ENCODE measurements at places on chromosomes 4 and X.
A peak's percentile ranks its signal among the peaks of the same experiment; 100 is the strongest.

DNA sequence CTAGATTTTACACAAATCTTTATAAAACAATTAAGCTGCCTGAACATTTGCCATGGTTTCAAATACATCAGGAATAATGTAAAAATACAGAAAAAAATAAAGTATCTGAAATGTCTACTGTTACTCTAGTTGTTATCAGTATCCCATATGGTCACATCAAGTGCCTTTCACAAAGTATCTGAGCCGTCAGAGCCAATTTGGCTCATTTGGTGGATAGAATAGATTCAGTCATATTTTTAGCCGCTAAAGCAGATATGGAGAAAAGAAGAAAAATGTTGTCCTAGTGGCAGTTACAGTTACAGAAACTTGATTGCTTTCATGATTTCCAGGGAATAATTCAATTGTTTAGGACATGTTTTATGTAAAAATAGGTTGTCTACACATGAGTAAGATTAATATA lies 641.1 kb downstream of the RAPGEF2 start:
- no peak for DNase-seq

- DNase-seq: no peak
These were observed 49.5 kb upstream of the GABRQ start for GRCh38 chrX:152588206-152588605.

DNA sequence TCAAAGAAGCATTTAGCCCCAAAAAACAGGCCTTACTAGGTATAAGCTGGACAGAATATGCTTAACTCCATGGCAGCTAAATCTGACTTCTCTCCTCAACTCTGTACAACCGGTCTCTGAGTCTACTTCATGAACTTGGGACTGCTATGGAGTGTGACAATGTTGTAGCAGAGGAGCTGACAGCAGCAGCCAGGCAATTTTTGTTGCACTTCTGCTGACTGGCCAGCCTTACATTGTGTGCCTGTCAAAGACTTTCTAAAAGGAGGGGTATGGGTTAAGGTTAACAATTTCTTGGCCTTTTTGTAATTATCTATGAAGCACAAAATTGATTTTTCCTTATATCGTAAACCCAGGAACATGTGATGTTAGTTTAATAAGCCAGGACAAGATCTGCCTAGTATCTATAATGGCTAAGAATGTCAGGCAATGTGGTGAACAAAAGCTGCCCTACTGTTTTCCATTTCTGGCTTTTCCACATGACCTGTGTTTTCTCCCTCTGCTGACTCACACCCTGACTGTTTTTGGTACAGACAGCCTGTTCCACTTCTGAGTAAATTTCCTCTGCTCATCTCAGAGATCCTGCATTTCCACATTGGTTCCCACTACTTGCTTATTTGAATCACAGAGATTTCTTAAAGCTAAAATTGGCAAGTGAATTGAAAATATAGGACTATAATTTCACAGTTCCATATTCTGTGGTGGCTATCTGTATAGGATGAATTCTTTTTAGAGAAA lies 9.3 kb downstream of the NOX1 start:
- DNase-seq: peak; percentile 1

- DNase-seq: no peak
These were observed 16.3 kb downstream of the MAN2B2 start for GRCh38 chr4:6591313-6591712.

DNA sequence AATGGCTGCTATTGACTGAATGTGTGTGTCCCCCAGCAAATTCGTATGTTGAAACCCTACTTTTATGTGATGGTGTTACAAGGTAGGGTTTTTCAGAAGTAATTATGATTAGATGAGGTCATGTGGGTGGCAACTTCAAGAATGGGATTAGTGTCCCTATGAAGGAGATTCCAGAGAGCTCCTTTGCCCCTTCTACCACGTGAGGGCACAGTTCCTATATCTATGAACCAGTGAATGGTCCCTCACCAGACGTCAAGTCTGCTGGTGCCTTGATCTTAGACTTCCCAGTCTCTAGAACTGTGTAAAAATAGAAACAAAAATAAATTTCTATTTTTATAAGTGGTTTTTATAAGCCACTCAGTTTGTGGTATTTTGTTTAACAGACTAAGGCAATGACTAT lies 1137.6 kb upstream of the IGFBP7 start:
- no peak for DNase-seq

DNA sequence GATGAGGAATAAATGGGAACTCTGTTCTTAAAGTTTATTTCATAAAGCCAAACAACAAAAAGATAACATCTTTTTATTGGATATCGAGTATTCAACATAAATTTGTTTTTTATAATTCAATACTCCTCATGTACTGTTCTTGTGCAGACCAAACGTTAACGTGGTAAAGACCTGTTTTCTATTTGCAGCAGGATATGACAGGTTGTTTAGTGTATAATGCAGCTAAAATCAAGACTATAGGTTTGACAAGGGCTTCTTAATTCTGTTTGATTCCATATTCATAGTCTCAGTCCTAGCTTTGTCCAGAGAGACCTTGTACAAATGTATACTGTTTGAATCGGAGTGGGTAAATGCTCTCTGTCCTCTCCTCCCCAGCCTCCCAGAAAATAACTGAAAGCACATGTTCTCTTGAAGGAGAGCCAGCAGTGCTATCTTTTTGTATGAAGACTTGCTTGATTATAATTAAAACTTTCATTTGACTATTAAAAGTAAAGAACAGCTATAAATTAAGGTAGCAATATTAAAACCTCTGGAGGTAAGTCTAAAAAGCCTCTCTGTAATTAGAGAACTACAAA lies 17.7 kb downstream of the TMSB4X start:
- no peak for DNase-seq

GRCh38 chrX:40127052-40127451 lies 29.3 kb upstream of the BCOR start:
- DNase-seq: no peak

DNA sequence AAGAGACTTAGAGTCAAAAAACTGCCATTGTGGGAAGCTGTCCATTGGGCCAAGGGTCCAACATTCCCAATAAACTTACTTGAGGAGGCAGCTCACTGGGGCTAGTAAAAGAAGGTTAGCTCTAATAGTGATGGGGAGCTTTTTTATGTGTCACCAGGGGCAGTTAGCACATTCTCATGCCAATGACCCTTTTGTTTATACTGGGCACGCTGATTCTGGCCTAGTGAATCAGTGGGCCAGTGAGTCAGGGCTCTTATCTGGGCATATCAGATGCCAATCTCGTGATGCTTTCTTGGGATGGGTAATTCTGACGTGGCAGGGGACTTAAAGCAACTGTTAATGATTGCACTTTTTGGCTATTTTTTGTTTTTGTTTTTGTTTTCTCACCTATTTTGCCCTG lies 27.8 kb downstream of the TCEAL1 start:
- DNase-seq: no peak

DNA sequence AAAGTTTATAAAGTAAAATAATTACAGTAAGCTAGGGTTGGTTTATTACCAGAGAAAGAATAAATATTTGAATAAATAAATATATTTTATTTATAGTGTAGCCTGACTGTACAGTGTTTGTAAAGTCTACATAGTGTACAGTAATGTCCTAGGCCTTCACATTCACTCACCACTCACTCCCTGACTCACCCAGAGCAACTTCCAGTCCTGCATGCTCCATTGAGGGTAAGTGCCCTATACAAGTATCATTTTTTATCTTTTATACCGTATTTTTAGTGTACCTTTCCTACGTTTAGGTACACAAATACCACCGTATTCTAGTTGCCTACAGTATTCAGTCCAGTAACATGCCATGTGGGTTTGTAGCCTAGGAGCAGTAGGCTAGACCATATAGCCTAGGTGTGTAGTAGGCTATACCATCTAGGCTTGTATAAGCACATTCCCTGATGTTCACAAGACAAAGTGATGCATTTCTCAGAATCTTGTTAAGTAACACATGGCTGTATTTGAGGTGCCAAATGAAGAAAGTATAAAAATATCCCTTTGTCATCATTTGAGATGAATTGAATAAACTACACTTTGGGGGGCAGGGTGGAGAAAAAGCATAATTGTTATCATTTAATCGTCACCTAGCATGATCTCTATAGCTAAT lies 14.7 kb upstream of the KLHL8 start:
- no peak for DNase-seq

- no peak for DNase-seq
These were observed 44.9 kb downstream of the STAP1 start for GRCh38 chr4:67603310-67604028.

DNA sequence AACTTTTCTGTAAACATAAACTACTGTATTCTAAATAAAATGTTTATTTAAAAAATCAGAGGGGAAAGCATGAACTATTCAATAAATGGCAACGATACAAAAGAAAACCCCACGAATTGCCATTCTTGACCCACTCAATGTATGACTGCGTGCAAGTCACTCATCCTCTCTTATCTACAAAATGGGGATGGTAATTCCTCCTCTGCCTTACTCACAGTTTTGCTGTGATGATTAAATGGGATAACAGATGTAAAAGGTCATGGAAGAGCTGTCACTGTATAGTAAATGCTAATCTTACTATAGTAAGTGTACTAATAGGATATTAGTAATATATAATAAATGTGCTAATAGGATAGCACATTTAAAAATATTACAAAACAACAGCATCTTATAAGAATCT lies 173.4 kb downstream of the SCFD2 start:
- DNase-seq: no peak

DNA sequence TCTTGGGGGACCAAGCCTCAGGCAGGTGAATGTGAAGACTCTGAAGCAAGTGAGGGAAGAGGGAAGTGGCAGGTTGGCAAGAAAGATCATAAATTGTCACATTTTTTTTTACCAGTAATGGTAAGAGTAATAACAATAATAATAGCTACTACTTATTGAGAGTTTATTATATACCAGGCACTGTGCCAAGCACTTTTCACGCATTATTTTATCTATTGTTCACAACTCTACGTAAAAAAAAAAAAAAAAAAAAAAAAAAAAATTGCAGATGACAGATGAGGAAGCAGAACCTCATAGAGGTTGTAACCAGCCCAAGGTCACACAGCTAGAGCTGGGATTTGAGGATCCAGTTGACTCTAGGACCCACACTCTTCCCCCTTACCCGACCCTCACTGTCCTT lies 40.9 kb downstream of the TSC22D3 start:
- DNase-seq: no peak

DNA sequence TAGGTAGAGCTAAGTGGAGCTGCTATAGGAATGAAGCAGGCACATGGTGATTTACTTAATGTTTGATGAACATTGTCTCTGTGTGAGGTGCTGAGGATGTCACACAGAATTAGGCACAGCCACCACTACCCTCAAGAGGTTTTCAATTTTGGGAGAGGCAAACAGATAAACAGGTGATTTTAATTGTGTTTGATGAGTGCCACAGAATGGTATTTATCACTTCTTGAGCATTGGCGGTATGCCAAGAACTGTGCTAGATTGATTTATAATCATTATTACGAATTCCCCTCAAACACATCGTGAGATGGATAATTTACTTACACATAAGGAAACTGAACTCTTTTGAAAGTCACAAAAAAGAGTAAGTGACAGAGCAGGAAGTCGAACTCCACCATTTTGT lies 74.8 kb downstream of the FREM3 start:
- DNase-seq: no peak

- DNase-seq: no peak
These were observed 376.4 kb downstream of the KCTD8 start for GRCh38 chr4:44071959-44072955.

- DNase-seq: no peak
These were observed 123.2 kb upstream of the FAM9C start for GRCh38 chrX:13167481-13168231.

GRCh38 chrX:11257711-11258110 lies 35.5 kb upstream of the AMELX start:
- no peak for DNase-seq

DNA sequence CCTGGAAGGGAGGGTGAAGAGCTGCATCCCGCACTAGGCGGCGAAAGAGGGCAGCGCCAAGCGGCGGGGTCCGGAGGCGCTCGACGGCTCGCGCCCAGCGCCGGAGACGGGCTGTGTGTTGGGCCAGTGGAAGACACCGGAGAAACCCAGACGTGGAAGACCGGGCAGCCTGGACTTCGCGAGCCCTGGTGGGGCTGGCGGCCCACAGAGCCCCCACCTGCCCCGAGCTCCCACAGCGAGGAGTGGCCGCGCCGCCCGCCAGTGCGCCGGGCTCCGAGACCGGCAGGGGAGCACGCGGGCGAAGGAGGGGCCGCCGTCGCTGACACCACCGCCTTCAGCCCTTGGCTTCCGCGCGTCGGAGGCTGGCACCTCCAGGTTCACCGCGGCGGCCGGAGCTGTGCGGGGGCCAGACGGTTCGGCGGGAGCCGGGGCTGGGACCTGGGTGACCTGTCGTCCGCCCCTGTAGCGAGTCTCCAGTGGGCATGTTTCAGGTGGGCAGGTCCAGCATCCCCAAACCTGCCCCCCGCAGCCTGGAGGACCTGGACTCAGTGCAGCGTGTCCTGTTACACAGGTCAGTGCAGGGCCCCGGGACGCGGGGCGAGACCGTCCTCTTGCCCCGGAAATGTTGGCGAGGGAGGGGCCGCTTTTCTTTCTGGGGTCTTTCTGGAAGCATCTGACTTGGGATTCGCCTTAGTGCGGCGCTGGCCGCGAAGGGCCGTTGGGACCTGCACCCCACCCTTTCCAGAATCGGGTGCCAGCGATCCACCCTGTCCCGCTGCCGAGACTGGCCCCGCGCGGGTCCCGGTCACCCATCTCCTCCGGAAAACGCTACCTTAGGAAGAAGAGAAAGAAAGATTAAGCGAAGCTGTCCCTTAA lies 9.6 kb upstream of the INTU start:
- no peak for DNase-seq

DNA sequence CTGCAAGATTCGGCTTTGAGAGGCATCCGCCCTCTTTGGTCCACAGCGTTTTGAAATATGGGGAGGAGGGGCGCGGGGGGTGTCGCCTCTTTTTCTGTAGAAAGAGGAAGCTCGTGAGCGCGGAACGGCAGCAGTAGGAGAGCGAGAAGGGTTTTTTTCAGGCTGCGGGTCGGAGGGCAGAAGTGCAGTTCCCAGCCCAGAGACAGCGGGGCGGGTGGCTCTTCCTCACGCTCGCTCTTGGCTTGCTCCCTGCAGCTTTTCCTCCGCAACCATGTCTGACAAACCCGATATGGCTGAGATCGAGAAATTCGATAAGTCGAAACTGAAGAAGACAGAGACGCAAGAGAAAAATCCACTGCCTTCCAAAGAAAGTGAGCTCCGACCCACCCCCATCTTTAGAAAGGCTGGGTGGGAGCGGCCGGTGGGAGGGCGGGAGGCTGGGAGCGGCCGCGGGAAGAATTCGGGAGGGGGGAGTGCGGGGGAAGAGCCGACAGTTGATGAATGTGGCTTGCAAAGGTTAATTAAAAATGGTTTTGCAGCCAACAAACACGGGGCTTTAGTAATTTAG lies 1.2 kb downstream of the TMSB4X start:
- DNase-seq: peak; percentile 4

- no peak for DNase-seq
These were observed 26.7 kb upstream of the BMP2K start for GRCh38 chr4:78749258-78749971.

DNA sequence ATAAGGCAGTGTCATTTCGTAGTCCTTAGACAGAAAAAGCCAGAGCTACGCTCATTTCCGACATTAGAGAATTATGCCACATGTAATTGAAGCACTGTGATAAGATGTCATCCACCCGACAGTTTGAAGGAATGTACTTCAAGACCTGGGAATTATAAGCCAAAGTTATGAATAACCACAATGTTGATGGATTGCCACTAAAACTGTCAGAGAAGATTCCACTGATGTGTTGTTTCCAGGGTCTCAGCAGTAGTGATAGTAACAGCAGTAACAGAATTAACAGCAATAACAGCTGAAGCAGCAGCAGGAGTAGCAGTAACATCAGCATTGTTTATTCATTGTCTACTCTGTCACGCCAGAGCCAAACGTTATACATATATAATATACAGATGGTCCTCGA lies 24.7 kb downstream of the RAB33A start:
- no peak for DNase-seq
